Activated CD8-positive, alpha-beta T cell treated with anti-CD3 and anti-CD28 coated beads for 36 hours (primary cell): ENCODE measurements at places on chromosomes 16 and 17. TPM values are rescaled to one million over a fixed set of nuclear protein-coding genes. Genes with fewer than 3 reads are reported as not detected.

GRCh38 chr16:85733155-85733838, 17.6 kb downstream of the C16orf74 start:
- DNase-seq: no peak
- no peaks in the 10 kb centered on the region for H3K36me3 ChIP-seq

DNA sequence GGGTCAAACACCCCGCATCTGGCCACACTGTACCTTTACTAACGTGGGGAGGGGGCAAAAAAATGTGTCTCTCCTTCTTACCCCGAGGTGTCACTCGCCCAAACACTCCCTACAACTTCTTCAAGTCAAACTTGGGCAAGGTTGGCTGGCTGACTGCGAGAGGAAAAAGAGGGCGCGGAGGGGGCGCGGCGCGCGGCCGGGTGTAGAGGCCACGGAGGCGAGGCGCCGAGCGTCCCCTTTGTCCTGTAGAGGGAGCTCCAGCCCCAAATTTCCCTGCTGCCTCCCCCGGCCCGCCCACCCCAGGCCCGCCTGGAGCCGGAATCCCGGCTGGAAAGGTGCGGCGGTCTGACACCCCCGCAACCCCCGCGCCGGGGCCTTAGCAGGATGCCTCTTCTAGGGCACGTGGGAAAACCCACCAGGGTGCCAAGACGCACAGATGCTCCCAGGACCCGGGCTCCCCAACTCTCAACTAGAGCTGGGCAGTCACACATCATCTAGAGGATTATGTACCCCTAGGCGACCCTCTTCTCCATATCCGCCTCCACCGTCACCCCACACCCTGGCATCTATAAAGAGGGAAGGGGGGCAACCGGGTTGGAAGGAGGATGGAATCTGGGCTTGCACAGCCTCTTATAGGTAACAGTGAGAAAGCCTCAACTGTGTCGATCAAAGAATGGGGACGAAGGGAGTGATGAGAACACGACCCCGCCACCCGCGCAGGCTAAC, 4.2 kb downstream of the IRX3 start:
- H3K4me1 ChIP-seq: peaks cover 17% of the 10 kb centered on the region
- peaks cover 60% of the 10 kb centered on the region for H3K27me3 ChIP-seq
- H3K4me3 ChIP-seq: no peak overlapping the region
- peak; percentile 56 for DNase-seq

GRCh38 chr17:80663781-80664206, 119.2 kb downstream of the RPTOR start:
- peaks cover 67% of the 10 kb centered on the region for H3K4me1 ChIP-seq
- no peaks in the 10 kb centered on the region for H3K27me3 ChIP-seq
- peak; percentile 62 for DNase-seq
- H3K4me3 ChIP-seq: peak overlapping the region; percentile 63
- peak overlapping the region; percentile 77 for H3K27ac ChIP-seq
- H3K36me3 ChIP-seq: peaks cover 12% of the 10 kb centered on the region

Gene SSTR5
- not detected for total RNA-seq

DNA sequence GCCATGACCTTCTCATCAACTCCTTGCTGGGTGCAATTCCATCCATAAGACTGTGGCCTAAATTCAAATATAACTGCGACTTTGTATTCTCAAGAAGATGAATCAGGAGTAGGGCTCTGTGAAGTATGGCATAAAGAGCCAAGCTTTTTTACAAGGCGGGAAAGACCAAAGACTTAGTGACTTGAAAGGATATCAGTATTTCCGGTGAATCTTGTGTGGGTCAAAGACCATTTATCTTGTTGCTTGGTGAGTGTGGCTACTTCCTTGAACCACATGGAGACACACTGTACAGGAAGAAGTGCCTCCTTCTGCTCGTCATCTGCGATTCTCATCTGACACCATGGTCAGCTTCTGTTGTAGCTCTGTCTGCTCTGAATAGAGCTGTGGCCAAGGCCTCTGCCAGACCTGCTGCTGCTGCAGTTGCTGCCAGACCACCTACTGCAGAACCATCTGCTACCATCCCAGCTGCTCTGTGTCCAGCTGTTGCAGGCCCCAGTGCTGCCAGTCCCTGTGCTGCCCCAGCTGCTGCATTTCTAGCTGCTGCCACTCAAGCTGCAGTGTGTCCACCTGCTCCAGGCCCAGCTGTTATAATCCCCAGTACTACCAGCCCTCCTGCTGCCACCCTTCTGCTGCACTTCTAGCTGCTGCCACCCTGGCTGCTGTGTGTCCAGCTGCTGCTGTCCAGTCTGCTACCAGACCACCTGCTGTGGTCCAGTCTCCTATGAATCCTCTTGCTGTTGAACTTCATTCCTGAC, 6.1 kb upstream of the KRTAP2-4 start:
- H3K4me1 ChIP-seq: no peaks in the 10 kb centered on the region
- no peak overlapping the region for H3K27ac ChIP-seq
- H3K27me3 ChIP-seq: peaks cover 8% of the 10 kb centered on the region

Gene SLC9A5
- total RNA-seq: 7.7 TPM

Gene LRRC59
- 71.0 TPM for total RNA-seq

GRCh38 chr17:81323411-81323868, 28.3 kb upstream of the SLC38A10 start:
- H3K4me1 ChIP-seq: no peaks in the 10 kb centered on the region
- no peak overlapping the region for H3K4me3 ChIP-seq
- no peaks in the 10 kb centered on the region for H3K36me3 ChIP-seq

DNA sequence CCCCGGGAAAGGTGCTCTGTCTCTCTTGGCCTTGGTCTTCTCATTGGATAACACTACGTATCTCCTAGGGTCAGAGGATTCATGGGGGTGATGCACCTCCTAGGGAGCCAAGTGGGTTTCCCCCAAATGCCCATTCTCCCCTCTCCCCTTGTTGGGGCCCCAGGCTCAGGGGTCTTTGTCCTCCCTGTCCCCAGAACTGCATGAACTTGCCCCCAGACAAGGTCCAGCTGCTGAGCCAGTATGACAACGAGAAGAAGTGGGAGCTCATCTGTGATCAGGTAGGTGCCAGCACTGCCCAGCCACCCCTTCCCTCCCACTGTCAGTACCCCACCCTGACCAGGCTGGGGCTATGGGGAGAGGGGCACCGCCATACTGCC, 8.7 kb downstream of the FMNL1 start:
- peaks cover 80% of the 10 kb centered on the region for H3K4me1 ChIP-seq
- DNase-seq: no peak
- peak overlapping the region; percentile 99 for H3K27ac ChIP-seq
- H3K36me3 ChIP-seq: peaks cover 66% of the 10 kb centered on the region
- no peaks in the 10 kb centered on the region for H3K27me3 ChIP-seq

Gene LGALS9B
- not detected for total RNA-seq

GRCh38 chr17:72613806-72614292, 478.6 kb downstream of the SLC39A11 start:
- H3K27ac ChIP-seq: no peak overlapping the region
- H3K36me3 ChIP-seq: no peaks in the 10 kb centered on the region
- H3K4me3 ChIP-seq: no peak overlapping the region
- peaks cover 42% of the 10 kb centered on the region for H3K27me3 ChIP-seq

- no peak for DNase-seq
- no peak overlapping the region for H3K4me3 ChIP-seq
- H3K36me3 ChIP-seq: peaks cover 4% of the 10 kb centered on the region
These were observed 2.3 kb downstream of the SLC5A11 start for GRCh38 chr16:24848065-24848464.

DNA sequence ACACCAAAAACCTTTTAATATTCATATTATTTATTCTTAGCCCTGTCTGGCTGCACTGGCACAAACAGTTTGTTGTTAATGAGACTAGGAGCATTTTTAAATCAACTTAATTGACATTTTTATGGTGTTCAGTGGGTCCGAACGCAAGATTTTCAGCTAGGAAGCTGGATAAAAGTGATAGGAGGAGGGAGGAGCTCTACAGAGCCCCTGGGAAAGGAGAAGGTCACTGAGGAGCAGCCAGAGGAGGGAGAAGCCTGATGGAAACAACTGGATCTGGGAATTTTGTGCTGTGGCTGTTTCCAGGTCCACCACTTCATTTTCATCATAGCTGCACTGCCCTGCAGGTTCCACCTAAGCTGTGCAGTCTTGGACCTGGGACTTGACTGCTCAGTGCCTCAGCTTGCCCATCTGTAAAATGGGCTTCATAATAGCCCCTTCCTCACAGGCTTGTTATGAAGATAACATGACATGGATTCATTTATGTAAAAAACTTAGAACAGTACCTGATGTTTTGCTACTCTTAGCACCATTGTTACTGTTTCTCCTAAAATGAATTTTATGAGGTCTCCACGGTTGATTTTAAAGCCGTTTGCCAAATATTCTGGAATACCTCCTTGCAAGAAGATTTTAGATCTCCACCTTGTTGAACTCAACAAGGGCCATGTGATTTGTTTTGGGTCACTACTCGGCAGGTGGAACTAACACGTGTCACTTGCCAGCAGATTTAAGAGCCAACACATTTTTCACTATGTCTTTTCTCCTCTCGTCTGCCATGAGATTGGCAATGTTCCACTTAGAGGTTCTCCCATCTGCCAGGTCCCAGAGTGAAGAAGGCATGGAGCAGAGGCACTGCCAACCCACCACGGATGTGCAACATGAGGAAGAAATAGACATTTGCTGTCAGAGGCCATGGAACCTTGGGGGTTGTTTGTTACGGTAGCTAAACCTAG, 18.7 kb upstream of the GRIN2A start:
- peaks cover 5% of the 10 kb centered on the region for H3K27me3 ChIP-seq
- H3K4me3 ChIP-seq: no peak overlapping the region
- H3K27ac ChIP-seq: no peak overlapping the region
- no peak for DNase-seq
- H3K4me1 ChIP-seq: no peaks in the 10 kb centered on the region

GRCh38 chr16:89375686-89376085, 114.7 kb downstream of the ANKRD11 start:
- H3K4me3 ChIP-seq: no peak overlapping the region
- DNase-seq: no peak
- H3K4me1 ChIP-seq: peaks cover 80% of the 10 kb centered on the region
- no peaks in the 10 kb centered on the region for H3K27me3 ChIP-seq
- peaks cover 27% of the 10 kb centered on the region for H3K36me3 ChIP-seq

- no peak overlapping the region for H3K4me3 ChIP-seq
- H3K27me3 ChIP-seq: peaks cover 7% of the 10 kb centered on the region
- H3K4me1 ChIP-seq: no peaks in the 10 kb centered on the region
- H3K27ac ChIP-seq: no peak overlapping the region
- no peak for DNase-seq
These were observed 7.8 kb downstream of the TOX3 start for GRCh38 chr16:52539191-52539590.
